Foreskin keratinocyte (primary cell): ENCODE measurements at places on chromosomes 12 and 14.
A peak's percentile ranks its signal among the peaks of the same experiment; 100 is the strongest.

DNA sequence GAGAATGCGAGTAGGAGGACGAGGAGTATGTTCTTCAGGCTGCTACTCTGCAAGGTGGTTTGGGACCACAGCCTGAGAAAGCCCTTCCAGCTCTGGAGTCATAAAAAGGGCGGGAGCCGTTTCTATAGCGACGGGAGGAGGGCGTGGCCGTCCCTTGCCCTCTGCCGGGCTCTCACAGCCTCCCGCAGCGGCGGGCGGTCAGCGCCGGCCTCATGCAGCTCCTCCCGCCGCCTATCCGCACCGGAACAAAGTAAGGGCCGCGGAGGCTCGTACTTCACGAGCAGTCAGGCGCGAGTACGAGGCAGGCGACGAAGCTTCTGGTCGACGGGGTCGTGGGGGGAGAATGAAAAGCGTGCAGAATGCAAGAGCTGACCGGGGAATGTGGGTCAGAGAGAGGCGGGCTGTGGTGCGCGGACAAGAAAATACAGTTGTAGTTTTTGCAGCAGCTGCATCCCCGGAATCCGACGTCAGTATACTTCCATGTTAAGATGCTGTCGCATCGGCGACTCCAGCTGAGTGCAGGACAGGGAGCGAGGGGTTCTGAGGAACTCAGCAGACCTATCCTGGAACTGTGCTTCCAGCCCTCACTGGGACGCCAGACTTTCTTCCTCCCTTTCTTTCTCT is at the start of gene DYRK4:
Gene DYRK4 (plus strand): TSS at position 175 of the 624 bp plus-strand sequence. CDS start 38 bp downstream, at position 213.
- no peak for DNase-seq

GRCh38 chr12:113658006-113658655 is 186.5 kb upstream of the LHX5 start:
- DNase-seq = peak; percentile 13

DNA sequence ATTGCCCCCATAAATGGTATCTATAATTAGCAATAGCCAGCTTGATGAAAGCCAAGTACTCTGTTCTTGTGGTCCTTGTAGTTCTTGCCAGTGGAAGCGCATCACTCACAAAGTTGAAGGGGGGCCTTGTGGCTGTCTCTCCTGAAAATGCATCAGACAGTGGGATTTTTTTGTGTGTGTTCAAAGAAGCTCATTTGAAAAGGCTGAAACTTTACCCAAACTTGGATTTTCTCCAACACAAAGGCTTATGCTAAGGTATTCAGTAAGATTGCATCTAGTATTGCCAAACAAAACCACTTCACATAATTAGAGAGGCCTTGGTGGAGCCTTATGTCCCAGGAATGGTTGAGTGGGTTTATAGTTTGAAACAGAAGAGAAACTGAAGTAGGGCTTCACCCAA is 216.7 kb upstream of the TMTC1 start:
- no peak for DNase-seq

DNA sequence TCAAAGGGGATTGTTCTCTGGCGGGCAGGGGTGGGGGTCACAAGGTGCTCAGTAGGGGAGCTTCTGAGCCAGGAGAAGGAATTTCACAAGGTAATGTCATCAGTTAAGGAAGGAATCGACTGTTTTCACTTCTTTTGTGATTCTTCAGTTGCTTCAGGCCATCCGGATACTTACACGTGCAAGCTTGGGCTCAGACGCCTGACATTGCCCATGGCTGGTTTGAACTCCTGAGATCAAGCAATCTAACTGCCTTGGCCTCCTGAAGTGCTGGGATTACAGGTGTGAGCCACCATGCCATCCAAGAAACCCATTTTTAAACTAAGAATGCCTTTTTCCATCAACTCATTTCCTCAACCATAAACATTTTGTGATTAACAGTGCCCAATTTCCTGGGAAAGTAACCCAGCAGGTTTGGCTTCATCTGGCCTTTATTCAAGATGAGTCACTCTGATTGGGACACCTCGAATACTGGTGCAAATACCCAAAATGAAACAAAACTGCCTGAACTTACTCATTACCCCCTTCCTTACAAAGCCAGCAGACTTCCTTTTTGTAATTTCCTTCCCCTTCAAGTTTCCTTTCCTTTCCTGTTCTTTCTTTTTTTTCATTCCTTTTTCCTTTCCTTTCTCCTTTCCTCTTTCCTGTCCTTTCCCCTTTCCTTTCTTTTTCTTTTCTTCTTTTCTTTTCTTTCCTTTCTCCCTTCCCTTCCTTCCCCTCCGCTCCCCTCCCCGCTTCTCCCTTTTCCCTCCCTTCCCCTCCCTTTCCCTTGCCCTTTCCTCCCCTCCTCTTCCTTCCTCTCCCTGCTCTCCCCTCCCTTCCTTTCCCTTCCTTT is 10.2 kb upstream of the RNASE10 start:
- peak; percentile 92 for DNase-seq

- DNase-seq = no peak
Measured at GRCh38 chr14:99233222-99234035, 38.6 kb downstream of the BCL11B start.

DNA sequence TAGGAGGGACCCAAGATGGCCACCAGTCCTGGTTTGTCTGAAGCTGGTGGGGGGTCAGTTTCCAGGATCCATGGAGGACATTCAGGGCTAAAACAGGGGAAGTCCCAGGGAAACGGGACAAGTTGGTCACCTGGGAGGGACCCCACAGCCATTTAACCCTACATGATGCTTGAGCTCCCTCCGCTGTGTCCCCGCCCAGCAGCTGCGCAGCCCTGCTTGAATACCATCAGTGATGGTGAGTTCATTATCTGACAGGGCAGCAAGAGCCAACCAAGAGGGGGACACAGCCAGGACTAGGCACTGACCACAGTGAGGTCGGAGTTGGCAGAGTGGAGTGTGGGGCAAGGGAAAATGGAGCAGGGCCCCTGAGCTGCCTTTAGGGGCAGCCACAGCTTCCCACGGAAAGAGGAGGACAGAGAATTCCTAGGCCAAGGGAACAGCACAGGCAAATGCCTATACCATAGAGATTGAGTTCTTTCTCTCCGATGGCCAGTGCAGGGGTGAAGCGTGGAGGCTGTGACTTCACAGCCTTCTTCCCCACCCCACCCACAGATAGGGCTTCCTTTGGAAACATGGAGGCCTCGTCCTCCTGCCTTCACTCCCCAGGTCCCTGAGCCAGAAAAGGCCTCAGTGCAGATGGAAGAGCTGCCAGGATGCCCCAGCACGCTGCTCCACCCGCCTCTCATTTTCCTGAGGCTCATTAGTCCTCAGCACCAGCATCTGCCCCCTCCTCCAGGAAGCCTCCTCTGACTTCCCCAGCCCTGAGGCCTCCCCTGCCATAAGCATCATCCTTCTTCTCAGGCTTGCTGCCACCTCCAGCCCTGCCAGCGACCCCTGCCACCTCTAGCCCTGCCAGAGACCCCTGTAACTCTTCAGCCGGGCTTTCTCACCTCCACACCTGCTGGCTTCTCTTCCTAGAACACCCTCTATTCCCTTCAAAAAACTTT is 51.4 kb downstream of the CYP46A1 start:
- DNase-seq = no peak

GRCh38 chr12:20494851-20495250 is 126.5 kb downstream of the PDE3A start:
- no peak for DNase-seq

- DNase-seq = no peak
Measured at GRCh38 chr12:120693848-120694247, 6.9 kb downstream of the MLEC start.

DNA sequence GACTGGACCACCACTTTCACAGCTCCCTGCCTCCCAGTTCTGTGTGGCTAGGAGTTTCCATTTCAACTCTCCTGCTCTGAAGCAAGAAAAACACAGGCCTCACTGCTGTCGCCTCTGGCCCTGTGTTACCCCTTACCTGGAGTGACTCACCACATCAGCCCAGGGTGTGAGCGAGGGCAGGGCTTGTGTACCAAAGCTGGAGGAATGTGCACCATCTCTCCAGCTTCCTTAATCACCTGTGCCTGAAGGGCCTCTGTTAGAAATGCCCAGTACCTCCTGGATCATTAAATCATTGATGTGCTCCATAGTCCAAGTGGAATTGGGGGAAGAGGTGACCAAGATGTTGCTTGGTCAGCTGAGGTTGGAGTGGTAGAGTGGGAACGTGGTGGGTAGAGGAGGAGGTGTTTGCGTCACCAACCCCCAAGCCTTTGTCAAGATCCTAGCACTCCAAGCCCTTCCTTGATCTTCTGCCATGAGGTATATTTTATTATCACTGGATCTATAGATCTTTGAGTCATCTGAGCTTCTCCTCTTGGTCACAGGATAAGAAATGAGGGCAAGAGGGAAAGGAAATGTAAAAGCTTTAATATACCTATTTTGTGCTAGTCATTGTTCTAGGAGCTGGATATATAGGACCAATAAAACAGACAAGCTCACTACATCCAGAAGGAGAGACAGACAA is 51.3 kb downstream of the SSPN start:
- peak; percentile 86 for DNase-seq

DNA sequence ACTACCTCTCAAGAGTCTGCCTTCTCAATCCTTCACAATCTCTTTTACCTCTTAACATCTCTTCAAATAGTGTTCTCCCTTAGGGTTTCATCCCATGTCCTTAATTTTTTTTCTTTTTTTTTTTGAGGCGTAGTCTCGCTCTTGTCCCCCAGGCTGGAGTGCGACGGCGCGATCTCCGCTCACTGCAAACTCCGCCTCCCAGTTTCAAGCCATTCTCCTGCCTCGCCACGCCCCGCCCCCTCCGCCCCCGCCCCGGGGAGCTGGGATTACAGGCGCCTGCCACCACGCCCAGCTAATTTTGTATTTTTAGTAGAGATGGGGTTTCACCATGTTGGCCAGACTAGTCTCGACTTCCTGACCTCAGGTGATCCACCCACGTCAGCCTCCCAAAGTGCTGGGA is 7.0 kb upstream of the BCAT1 start:
- DNase-seq = no peak

DNA sequence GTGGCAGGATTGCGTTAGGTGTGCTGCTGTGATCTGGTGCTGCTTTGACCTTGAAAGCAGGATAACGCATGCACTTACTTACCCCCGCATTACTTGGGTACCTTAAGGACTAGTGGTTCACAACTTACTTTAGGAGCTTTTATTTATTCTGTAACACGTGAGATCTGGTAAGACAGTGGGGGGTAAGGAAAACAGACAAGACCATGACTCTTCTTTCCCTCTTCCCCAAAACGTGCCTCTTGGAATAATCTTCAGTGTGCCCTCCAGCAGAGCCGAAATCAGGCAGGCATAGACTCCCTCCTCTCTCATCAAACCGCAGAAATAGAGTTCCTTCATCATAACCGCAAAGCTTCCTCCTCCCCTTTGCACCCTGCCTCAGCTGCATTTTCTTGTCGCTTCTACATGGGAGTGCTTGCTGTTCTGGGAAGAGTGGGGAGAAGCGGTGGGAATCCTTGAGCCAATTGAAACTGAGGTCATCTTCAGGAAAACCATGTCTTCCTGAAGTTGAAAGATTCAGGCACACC is 43.4 kb downstream of the RAD52 start:
- no peak for DNase-seq

- DNase-seq = no peak
Measured at GRCh38 chr14:38342803-38343202, 86.9 kb upstream of the CLEC14A start.

DNA sequence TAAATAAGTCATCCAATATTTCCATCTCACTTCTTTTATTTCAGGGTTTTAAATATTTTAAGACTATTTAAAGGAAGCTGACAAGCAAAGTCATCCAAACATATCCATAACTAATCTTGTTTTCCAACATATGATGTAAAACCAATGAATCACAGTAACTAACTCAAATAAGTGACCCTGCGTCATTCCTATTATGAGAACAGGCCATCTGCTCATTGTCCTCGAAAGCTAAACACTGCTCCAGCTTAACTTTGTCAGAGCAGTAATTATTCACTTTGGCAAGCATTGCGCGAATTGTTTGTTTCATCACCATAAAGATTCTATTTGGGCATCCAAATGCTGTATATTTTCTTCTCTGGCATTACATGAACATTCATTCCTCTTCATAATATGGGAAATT is 99.1 kb downstream of the CAPZA3 start:
- DNase-seq = no peak

DNA sequence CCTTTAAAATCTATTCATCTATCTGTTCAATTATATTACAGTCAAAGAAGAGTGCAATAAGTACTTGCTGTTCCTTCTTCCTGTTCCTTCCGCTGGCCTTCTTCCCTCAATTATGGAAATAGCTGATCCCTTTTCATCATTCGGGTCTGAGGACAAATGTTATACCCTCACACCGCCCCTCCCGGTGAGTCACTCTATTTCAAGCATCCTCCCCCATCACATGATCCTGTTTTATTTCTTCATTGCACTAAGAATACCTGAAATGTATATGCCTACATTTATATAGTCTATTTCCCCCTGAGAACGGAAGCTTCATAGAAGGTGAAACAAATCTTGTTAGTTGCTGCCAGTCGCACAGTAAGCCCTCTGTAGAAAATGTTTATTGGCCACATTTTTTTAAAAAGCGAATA is 2.5 kb downstream of the SLC38A1 start:
- DNase-seq = peak; percentile 58

DNA sequence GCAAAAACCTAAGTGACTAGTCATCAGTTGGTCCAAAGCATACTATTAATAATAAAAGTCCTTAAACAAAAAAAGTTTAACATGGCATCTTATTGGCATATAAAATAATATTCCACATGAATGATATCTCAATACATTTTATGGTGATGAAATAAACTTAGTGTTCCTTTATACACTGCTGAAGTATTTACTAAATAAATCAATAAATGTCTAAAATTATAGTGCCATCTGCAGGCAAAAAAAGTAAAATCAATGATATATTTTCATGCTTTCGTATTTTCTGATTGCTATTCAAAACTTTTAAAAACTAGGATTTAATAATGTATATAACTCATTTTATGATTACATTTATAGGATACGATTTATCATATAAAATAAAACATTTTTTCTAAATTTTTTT is 30.5 kb downstream of the PUS7L start:
- no peak for DNase-seq

- DNase-seq = no peak
Measured at GRCh38 chr12:109961201-109961600, 35.0 kb downstream of the GIT2 start.

GRCh38 chr12:29223956-29224543 is 75.0 kb downstream of the FAR2 start:
- no peak for DNase-seq

- peak; percentile 68 for DNase-seq
Measured at GRCh38 chr12:121400332-121401139, 618 bp downstream of the RNF34 start.

- peak; percentile 20 for DNase-seq
Measured at GRCh38 chr14:50542941-50543418, 10.6 kb upstream of the MAP4K5 start.
